ENCODE measurements at places on chromosomes 5 and 9.

DNA sequence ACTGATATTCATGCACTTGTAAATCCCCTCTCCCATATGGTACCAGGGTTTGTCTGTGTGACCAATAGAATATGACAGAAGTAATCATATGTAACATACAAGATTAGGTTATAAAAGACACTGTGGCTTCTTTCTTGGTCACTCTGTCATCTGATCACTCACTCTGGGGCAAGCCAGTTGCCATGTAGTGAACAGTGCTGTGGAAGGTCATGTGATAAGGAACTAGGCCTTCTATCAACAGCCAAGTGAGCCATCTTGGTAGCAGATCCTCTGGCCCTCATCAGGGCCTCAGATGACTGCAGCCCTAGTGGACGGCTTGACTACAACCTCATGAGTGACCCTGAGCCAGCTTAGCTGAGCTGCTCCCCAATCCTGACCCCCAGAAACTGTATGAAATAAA, 30.0 kb upstream of the MATR3 start:
- DNase-seq: no peak

DNA sequence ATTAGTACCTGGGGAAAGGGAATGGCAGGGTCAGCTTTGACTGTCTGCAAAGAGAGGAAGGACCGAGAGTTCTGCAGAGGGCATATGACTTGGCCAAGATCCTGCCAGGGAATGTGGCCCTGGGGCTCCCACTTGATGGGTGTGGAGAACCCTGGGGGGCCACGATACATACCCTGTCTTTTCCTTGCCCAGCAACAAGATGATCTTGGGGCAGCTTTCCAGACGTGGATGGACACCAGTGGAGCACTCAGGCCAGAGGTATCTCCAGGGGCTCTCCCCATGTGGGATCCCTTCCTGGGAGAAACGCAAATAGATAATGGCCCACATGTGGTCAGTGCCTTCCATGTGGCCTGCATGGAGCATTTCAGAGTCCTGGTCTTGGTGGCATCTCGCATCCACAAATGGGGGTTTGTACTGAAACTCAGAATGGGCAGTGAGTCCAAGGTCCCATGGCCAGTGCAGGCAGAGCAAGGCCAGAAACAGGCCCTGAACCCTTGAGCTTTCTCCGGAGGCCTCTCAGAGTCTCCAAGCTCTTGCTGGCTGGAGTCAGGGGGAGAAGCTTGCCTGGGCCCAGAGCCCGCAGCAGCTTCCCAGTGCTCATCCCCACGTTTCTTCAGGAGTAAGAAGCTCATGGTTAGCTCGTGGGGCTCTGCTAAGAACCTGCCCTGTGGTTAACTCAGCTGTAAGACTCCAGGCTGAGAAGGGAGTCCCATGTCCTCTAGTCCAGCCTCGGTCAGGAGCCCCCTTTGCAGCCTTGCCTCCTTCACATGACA, 18.3 kb upstream of the ORM1 start:
- DNase-seq: no peak

DNA sequence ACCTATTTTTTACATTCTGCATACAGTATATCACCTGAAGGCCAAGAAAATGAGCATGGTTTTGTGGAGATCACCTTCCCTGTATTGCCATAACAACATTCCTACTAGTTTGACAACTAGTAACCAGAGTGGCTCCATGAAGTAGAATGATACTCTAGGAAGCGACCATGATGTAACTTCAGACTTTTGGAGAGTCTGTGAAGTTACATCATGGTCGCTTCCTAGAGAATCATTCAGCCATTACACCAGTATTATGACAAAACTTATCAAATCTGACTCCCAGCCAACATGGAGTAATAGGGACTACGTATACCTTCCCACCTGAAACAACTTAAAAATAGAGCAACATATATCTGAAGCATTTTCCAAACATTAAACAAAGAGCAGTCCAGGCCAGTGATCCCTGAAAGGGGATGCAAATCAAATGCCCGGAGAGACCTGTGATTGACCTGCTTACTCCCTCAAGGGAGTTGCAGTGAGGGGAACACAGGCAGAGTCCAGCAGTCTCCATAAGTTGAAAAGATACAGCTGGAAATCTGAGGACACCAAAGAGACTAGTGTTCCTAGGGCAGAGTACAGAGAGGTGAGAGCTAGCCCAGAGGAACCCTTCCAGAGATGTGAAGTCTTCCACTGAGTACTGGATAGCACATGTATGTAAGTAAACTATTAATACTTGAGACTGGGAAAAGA, 7.8 kb downstream of the ECM2 start:
- no peak for DNase-seq

GRCh38 chr5:55973296-55973695, 21.5 kb downstream of the IL6ST start:
- DNase-seq: no peak

GRCh38 chr9:116208417-116209232, 55.0 kb downstream of the PAPPA start:
- DNase-seq: peak; percentile 16

DNA sequence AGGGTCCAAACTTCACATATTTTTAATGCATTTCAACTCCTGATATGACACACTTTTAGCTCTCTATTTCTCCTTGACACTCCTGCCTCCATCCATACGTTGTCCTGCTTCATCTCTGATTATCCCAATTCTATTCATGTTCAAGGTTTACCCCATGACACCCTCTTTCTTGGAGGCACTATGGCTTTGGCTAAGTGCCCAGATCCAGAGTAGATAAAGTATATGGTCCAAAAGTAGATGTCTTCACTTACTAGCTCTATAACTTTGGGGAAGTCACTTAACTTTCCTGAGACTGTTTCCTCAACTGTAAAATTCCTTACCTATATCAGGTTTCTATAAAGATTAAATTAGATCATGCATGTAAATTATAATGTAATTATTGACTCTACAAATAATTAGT, 36.1 kb downstream of the SLC22A5 start:
- DNase-seq: no peak

DNA sequence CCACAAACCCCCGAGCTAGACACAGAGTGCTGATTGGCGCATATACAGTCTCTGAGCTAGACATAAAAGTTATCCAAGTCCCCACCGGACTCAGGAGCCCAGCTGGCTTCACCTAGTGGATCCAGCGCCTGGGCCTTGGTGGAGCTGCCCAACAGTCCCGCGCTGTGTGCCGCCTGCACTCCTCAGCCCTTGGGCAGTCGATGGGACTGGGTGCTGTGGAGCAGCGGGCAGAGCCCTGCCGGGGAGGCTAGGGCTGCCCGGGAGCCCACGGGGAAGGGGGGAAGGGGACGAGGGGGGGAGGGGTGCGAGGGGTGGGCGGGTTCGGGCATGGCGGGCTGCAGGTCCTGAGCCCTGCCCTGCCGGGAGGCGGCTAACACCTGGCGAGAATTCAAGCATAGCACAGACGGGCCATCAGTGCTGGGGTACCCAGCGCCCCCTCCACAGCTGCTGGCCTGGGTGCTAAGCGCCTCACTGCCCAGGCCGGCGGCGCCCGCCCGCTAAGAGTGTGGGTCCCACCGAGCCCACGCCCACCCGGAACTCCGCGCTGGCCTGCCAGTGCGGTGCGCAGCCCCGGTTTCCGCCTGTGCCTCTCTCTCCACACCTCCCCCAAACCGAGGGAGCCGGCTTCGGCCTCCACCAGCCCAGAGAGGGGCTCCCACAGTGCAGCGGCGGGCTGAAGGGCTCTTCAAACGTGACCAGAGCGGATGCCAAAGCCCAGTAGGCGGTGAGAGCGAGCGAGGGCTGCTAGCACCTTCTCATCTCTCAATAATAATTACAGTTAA, 391.2 kb upstream of the NUDT12 start:
- DNase-seq: no peak

DNA sequence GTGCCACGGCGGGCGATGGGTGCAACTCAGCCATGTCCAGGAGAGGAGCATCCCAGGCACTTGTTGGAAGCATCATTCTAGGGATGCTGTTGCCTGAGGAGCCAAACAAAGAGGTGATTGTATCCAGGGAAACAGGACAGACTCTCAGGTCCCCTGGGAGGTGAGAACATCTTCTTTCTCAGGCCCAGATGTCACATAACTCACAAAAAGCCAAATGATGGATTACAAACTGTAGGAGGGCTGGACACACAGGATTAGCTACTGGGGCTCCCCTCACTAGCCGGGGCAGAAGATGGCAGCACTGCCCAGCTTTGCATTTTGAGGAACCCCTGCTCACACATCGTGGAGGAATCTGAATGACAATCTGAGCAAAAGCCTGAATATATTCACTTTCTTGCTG, 64.7 kb upstream of the NFIL3 start:
- DNase-seq: no peak

DNA sequence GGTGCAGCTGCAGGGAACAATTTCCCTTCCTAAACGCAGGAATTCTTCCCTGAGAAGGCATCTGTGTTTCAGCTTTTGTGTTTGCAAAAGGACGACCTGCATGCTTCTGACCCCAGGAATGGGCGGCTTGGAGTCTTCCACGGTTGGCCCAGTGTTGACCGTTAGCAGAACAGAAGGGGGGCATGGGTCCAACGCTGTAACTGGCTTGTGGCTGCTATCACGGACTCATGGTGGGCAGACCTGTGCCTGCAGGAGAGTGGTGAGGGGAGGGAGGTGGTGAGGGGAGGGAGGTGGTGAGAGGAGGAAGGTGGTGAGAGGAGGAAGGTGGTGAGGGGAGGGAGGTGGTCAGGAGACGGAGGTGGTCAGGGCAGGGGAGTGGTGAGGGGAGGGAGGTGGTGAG, 388.6 kb upstream of the IRX4 start:
- no peak for DNase-seq

GRCh38 chr5:113612060-113612496, 98.6 kb downstream of the YTHDC2 start:
- DNase-seq: no peak

GRCh38 chr5:169024421-169024820, 276.5 kb downstream of the SLIT3 start:
- no peak for DNase-seq

GRCh38 chr5:158277276-158277675, 418.3 kb upstream of the CLINT1 start:
- DNase-seq: no peak

DNA sequence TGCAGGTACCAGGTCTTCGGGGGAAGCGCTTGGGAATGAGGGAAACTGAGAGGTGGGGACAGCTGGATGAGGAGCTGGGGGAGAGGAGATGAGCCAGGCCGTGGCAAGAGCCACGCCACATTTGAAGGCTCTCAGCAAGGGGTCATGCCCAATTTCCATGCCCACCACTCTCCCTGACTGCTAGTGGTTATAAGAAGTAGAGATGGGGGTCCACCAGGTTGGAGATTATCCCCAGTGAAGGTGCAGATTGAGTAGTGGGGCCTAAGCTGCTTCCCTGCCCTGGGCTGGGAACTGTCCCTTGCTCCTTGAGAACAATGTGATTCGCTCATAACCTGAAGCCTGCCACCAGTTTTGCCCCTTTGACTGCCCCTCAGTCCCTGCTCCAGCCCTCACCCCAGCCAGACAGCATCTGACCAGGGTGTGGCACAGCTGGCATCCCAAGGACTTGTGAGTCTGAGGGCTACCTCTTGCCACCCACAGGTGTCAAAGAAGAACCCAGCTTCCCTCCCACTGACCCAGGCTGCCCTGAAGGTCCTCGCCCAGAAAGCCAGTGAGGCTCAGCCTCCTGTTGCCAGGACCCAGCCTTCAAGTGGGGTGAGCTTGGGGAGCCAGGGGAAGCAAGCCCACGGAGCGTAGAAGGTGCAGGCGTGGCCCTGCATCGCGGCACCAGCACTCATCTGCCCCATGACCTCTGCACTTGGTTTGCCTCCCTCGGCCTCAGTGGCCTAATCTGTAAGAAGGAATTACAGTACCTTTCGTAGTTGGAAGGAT, 21.5 kb downstream of the CD74 start:
- DNase-seq: no peak

- no peak for DNase-seq
These were observed 5.5 kb upstream of the N4BP3 start for GRCh38 chr5:178107756-178108310.

GRCh38 chr9:137703842-137704508, 85.2 kb downstream of the EHMT1 start:
- DNase-seq: no peak

- DNase-seq: no peak
These were observed 65.3 kb downstream of the LMX1B start for GRCh38 chr9:126678989-126679388.

DNA sequence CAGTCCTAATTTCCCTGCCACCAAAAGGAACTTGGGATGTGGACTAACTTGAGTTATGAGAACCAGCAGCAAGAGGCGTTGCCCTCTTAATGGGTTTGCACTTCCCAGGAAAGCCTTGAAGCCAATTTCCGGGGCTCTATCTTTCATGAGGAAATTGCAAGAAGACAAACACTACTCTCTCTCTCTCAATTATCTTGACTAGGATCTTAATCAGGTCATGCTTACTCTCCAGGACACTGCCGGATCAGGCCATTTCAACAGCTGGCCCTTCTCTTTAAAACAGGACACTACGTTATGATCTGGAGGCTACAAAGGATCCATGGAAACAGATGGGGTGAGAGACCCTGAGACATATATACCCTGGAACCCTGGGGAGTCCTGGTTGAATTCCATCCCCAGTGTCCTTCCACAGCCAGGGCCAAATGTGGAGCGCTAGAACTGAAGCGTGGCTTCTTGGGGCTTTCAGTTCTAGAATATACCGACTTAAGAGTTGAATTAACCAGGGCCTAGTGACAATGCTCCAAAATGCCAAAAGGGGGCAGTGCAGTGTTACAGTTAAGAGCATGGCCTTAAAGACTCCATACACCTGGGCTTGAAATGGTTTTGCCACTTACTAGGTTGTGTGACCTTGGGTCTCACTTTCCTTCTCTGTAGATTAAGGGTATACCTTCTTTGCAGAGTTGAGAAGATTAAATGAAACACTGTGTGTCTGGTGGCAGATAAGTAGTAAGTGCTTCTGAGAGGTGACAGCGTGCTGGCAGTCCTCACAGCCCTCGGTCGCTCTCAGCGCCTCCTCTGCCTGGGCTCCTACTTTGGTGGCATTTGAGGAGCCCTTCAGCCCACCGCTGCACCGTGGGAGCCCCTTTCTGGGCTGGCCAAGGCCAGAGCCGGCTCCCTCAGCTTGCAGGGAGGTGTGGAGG, 21.1 kb downstream of the FAM219A start:
- DNase-seq: no peak

DNA sequence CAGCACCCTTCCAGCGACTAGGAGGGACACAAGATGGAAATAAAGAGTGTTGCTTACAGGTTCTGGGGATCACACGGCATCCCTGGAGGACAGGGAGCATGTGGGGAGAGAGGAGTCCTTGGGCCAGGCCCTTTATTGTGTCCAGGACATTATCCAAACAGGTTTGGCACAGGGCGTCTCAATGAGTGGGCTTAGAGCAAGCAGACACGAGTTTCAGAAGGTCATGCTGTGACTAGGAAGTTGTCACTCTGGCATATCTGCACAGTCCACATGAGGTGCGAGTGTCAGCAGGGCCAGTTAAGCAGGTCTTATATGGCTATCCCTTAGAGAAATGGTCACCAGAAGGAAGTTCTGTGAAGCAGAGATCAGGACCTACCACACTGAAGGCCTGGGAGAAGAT, 174.5 kb upstream of the OTULINL start:
- no peak for DNase-seq

GRCh38 chr5:123033157-123033671, 3.3 kb downstream of the PPIC start:
- no peak for DNase-seq

DNA sequence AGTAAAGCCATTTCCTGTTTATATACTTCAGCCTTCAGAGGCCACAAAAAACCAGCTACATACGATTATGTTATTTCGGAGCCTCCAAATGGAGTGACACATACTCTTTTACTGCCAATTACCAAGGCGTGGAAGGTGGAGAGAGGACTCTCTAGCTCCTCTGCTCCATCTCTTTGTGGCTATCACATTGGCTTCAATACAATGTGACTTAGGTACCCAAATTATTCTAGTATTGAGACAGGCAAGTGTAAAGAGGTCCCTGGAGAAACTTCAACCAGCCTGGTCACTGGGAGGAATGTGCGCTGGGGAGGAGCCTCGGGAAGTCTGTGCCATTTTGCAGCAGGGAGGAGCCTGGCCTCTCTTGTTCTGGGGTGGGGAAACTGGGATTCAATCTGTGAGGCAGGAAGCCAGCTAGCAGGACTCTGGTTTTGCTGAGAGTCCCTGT, 85.8 kb upstream of the TAS2R1 start:
- DNase-seq: peak; percentile 38
